ENCODE measurements at places on chromosomes 7 and 10. TPM values are rescaled to one million over a fixed set of nuclear protein-coding genes. Genes with fewer than 3 reads are reported as not detected.

DNA sequence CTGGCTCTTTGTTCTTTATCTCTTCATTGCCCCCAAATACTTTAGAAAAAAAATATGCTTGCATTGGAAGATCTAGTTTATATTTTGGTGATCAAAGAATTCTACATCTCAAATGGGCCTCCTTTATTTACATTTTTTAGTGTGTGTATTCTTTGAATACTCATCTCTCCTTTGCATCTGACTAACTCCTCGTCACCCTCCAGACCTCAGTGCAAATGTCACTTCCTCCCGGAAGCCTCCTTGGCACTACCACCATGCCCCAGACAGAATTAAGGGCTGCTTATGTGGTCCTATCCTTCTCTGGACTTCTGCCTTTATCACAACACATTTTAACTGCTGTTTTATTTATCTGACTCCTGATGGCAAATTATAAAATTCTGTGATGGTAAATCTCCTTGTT is 52.0 kb upstream of the PPP1R3C start:
- no peak for DNase-seq

- DNase-seq: no peak
Measured at GRCh38 chr10:4016214-4016740, 231.3 kb upstream of the KLF6 start.

GRCh38 chr7:18037609-18038008 is 10.0 kb upstream of the PRPS1L1 start:
- no peak for DNase-seq

DNA sequence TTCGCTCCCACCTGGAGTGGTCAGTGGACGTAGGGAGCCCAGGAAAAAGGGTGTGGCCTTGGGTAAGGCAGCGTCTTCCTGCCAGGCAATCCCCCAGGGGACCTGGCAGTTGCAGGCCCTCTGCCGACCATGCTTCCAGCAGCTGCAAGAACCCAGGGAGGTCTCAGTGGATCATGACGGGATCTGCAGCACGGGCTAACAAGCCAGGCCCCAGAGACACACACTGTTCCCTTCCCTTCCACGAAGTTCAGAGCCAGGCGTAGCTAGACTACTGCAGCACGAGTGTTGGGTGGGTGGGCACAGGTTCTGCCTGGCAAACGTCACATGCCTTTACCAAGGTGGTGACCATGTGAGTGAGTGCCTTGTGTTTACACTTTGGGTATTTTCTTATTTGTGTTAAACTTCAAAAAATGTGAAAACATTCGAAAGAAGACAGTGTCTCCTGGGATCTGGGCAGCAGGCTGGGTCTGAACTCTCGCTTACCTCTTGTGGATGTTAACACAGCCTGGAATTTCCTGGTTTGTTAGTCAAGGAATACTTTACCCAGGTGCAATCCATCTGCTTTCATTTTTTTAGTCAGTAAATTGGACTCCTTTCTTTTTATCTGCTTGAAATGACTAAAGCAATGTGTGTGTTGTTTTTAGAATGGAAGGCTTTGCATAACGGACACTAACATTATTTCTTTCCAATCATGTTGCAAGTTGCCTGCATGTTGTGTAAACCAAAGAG is 48.2 kb upstream of the VIPR2 start:
- DNase-seq: no peak

DNA sequence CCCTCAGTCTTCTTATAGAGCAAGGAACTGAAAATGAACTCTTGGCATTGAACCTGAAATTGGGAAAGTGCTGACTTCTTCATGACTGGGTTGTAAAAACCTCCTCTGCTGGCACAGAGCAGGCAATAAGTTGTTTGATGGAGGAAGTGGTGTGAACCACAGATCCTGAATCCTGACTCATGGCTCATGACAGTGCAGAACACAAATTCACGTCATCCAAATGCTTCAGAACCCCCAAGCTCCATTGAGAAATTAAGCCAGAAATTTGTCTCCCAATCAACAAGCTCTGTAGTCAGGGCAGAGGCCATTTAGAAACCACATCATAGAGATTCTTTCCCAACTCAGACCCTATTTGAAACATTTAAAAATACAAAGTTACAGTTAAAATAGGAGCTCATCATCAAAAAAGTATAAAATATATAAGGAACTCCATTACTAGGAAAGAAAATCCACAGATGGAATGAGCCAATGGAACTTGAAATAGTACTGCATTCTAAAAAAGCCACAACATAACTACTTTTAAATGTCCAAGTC is 10.3 kb upstream of the STK17A start:
- no peak for DNase-seq

DNA sequence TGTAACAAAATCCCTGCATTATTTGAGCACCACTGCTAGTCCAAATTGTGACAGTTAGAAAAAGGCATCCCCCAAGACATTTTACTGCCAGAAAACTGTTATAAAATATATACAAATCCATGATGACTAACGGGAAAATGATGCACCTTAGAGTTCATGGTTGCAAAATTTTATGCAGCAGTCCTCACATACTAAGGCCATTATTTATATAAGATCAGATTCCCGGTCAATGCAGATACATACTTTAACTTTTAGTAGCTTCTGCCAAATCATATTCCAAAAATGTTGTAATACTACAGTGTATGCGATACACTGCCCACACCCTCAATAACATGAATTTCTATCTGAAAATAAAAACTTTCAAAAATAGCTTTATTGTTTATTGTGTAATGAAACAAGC is 239.9 kb upstream of the ZNF32 start:
- no peak for DNase-seq

DNA sequence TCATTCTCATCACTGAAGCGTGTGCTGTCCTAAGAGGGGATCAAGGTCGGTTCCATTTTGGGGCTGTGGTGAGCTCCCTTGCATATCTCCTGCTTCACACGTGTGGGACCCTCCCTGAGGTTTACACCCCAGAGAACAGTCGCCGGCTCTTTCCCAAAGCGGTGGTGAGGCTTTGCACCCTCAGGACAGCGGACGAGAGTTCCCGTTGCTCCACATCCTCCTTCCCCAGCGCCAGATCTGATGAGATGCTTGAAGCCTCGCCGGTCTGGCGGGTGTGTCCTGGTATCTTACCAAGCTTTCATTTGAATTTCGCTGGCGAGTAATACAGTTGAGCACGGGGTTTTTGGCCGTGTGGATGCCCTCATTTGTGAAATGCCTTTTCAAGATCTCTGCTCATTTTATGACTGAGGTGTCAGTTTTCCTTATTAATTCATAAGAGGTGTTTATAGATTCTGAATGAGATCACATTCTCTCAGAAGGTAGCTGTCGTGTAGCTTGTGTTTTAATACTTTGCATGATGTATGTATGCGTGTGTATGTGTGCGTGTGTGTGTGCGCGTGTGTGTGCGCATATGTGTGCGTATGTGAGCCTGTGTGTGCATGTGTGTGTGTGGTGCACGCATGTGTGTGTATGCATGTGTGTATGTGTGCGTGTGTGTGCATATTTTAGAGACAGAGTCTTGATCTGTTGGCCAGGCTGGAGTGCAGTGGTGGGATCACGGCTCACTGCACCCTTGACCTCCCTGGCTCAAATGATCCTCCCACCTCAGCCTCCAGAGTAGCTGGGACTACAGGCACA is 30.7 kb downstream of the ELFN1 start:
- no peak for DNase-seq

- DNase-seq: peak; percentile 33
Measured at GRCh38 chr10:43944381-43945093, 295.9 kb upstream of the ZNF32 start.

DNA sequence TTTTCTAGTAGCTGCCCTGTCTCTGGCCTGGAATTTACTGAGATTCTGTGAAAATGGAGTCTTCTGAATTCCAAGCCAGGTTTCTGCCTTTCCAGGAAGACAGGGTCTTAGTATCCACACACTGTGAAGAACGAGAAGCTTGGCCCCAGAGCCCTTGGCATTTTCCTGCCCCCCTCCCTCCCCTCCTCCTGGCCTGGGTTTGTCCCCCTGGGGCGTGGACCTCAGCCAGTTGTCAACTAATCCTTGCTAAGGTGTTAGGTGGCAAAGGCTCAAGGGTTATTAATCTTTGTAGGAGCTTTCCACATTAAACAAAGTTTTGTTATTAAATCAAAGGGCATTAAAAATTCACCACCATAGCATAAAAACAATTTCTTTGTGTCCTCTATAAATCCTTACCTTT is 329.5 kb downstream of the RNLS start:
- no peak for DNase-seq

DNA sequence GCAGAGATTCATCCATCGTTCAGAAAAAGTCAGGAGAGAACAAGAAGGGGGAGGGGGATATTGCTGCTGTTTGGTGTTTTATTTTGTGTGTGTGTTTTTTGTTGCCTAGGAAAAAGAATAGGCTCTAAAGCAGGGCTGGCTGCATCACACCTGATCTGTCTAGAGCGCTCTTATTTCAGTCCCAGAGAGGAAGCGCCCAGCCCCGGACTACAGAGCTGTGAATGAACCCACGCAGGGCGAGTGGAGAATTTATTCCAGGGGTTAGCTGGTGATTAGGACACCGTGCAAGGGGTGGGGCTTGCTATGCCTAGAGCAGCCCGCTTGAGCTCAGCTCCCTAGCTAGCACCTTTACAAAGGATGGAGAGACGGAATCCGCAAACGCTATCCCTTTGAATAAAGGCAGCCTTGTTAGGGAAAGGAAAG is 621 bp upstream of the FAM13C start:
- peak; percentile 47 for DNase-seq

GRCh38 chr7:141497391-141497790 is 53.8 kb upstream of the AGK start:
- no peak for DNase-seq

DNA sequence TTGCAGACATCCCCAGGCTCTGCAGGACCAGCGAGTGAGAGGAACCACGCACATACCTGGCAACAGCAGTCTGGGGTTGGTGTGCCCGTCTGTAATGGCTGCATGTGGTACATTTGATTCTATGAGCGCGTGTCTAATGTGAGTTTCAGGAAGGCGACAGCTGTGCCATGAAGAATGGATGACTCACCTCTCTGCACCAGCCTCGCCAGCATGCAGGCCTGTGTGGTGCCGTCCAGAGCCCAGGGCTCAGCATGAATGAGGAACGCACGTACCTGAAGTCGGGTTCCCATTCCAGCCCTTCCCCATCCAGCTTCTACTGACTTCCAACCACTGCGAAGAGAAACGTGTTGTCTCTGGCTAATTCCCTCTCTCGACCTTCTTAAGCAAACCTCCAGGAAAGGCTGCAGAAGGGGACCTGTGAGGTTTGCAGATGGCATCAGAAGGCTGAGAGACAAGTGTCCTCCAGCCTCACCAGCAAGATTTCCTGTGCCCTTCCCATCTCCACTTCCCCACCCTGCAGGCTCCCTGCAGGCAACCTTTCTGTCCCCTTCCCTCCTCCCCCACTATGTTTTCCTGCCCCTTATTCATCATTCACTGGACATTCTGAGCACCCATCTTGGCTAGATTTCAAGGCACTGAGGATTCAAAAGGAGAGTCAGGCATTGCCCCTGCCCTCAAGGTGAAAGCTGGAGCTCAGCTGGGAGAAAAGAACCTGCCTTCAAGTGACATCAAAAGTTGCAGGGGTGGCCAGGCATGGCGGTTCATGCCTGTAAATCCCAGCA is 54.3 kb downstream of the ASB13 start:
- no peak for DNase-seq

DNA sequence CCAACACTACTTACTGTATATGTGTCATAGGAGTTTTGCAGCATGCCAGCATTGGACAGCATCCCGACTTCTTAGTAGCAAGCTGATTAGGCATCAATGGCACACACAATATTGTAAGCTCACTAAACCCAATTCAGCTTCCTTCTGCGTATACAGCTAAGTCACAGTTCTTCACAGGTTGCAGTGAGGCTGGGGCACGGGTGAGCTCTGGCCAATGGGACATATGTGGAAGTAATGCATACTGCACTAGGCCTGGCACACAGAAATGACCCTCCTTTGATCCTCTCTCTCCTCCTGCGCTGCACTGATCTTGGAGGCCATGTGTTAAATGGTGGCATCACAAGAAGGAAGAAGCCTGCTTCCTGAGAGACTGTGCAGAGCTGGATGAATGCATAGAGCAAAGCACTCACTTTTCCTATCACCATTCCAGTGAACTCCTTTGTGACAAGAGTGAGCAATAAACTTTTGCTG is 11.9 kb downstream of the RAB11FIP2 start:
- no peak for DNase-seq

GRCh38 chr10:123069246-123069986 is 60.6 kb downstream of the ACADSB start:
- no peak for DNase-seq

DNA sequence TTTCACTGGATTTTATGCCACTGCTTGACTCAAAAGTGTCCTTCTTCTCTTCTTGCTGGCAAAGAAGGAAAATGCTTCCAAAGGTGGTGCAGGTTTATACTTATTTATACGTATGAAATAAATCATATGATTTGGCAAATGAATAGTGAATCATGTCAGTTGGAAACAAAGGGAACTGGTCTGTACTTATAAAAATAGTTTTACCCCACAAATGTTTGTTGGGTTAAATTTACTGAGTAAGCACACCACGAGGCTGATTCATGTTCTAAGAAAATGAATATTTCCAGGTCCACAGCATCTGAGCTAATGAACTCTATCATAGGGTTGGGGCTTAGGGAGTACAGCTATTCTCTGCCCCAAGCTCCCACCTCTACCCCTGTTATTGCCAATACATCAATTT is 232.2 kb downstream of the TRIL start:
- DNase-seq: no peak

DNA sequence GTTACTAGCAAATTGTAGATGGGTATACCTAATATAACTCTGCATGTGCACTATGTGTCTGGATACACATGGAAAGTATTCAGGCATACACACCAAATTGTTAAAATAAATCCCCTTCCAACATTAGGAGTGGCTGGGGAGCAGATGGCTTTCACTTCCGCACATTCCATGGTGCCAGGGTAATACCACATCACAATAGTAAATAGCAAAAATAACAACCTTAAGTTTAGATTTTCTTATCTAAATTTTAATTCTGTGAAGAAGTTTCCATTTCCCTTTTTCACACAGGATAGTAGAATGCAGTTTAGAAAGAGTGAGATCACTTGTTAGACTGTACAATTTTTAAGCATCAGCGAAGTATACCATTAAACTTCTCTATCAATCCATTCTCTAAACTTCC is 5.8 kb upstream of the ALOX5 start:
- DNase-seq: no peak

- no peak for DNase-seq
Measured at GRCh38 chr10:35493196-35494118, 111.7 kb upstream of the GJD4 start.

GRCh38 chr7:522071-522950 is 2.7 kb upstream of the PDGFA start:
- no peak for DNase-seq

GPR22 gene
- 0.10 TPM for polyA plus RNA-seq

HNRNPH3 gene
- 209 TPM for polyA plus RNA-seq

ZC3HAV1L gene
- polyA plus RNA-seq: 3.3 TPM

SLC16A12 gene
- 1.1 TPM for polyA plus RNA-seq

PDE6C gene
- 0.06 TPM for polyA plus RNA-seq
